Sigmoid colon (tissue), 7 donors: ENCODE measurements at places on chromosomes 6 and 20. TPM values are rescaled to one million over a fixed set of nuclear protein-coding genes. Genes with fewer than 3 reads are reported as not detected.

NFYA gene
- polyA plus RNA-seq: 12.8 TPM

C2 gene
- 39.2 TPM for polyA plus RNA-seq

CST2 gene
- polyA plus RNA-seq: not detected

TRIM15 gene
- 46.0 TPM for polyA plus RNA-seq

C4A gene
- 3.0 TPM for polyA plus RNA-seq

HCRTR2 gene
- polyA plus RNA-seq: not detected

AVP gene
- polyA plus RNA-seq: not detected

C6orf163 gene
- polyA plus RNA-seq: 0.71 TPM
